Forelimb muscle (tissue), 1 donor: ENCODE measurements at places on chromosomes 4 and X.

DNA sequence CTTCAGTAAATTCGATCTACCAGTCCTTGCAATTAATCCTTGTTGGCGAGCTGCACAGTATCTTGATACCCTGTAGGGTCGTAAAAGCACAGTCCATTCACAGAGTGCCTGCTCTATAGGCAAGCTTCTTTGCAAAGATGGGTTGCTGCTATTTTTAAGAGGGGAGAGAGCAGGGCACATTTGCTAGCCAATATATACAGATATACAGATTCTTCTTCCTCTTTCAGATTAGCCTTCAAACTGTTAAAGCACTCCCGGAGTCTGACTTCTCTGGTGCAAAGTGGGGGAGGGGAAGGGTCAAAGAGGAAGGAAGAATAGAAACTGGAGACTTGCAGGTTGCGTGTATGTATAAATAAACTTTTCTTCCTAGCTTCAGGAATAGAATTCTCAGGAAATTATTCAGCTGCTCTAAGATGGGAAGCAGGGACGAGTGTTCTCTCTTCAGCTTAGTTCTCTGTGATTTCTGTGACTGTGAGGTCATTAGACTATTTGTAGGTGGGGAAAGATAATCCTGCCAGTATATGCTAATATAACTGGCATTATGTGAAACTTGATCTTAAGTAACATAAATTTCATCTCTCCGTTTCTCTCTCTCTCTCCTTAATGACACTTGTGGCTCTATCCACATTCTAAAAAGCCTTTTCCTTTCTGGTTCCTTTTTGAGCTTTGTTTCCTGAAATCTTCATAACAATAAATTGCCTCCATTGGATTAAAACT lies at the start of gene CYSLTR1:
CYSLTR1 (minus strand) TSS at position 242 of the 717 bp plus-strand sequence. CDS start 53,865 bp downstream, outside the sequence.
- no peak for DNase-seq

GRCh38 chr4:74161666-74162450 lies 3.9 kb downstream of the MTHFD2L start:
- DNase-seq = no peak

GRCh38 chr4:80540785-80541469 lies 205.4 kb downstream of the CFAP299 start:
- DNase-seq = no peak

- no peak for DNase-seq
These were observed 229.6 kb upstream of the AGA start for GRCh38 chr4:177671845-177672244.
